ENCODE measurements at places on chromosomes 7 and 10.

GRCh38 chr7:148304456-148304855 is 286.1 kb upstream of the C7orf33 start:
- DNase-seq: no peak

- no peak for DNase-seq
Measured at GRCh38 chr10:25682203-25682851, 251.7 kb upstream of the MYO3A start.

- peak; percentile 49 for DNase-seq
Measured at GRCh38 chr10:43689618-43689954, 40.9 kb upstream of the ZNF32 start.

GRCh38 chr7:133886797-133887196 is 240.3 kb upstream of the LRGUK start:
- DNase-seq: no peak

- peak; percentile 30 for DNase-seq
Measured at GRCh38 chr10:69014171-69014570, 25.6 kb downstream of the KIFBP start.

Data from CD14-positive monocyte (primary cell).